ENCODE measurements at places on chromosomes 3 and 15.

DNA sequence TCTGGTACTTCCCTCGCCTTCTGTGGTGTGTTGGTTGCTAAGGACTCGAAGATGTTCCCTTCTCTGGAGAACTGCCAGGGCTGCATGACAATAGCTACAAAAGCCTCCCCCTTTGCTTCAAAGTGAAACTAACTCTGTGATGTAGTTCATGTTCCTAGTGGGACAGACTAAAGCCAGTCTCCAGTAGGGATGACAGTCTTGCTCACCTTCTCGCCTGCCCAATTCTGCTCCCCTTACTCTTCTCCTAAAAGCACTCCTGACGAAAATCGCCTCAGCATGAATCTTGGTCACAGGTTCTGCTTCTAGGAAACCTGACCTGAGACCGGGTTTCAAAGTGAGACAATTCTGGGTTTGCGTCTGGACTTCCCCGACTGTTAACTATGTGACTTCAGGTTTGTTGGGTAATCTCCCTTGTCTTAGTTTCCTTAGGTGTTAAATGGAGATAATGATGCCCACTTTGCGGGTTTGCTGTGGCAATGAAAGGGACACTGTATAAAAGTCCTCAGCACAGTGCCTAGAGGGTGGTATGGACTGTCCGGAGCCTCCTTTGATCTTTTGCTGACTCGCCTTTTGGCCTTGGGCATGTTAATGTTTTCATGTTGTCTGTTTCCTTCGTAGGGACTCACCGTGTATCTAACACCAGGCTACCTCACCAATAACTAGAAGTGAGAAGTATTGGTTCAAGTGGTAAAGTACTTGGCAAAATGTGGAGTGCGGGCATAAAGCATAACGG is 24.9 kb upstream of the THRB start:
- no peak for DNase-seq

- DNase-seq, result no peak
Measured at GRCh38 chr3:120448756-120449155, 2.0 kb downstream of the FSTL1 start.

DNA sequence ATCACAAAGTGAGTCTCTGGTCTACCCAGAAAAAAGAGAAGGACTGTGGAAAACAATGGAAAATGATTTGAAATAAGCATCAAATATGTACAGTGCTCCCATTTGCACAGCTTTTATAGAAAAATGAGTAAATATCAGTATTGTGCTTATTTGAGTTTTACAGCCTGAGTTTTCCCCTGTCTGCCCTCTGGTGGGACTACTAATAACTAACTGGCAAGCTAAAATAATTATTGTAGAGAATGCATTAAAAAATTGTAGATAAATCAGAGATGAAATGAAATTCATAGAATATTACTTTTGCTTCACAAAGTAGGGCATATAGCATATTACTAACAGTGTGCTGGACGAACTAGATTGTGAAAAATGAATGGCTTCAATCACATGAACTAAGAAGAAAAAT is 287.1 kb downstream of the NAALADL2 start:
- DNase-seq, result no peak

GRCh38 chr15:47039225-47039624 is 678.1 kb upstream of the SEMA6D start:
- no peak for DNase-seq

- DNase-seq, result peak; percentile 46
Measured at GRCh38 chr15:89666184-89666857, 11.1 kb upstream of the KIF7 start.

Data from left ventricle myocardium superior (tissue), 1 donor.